ENCODE measurements at places on chromosomes 16 and 17.

- no peak for ATAC-seq
Measured at GRCh38 chr16:56520251-56520577, 390 bp upstream of the BBS2 start.

DNA sequence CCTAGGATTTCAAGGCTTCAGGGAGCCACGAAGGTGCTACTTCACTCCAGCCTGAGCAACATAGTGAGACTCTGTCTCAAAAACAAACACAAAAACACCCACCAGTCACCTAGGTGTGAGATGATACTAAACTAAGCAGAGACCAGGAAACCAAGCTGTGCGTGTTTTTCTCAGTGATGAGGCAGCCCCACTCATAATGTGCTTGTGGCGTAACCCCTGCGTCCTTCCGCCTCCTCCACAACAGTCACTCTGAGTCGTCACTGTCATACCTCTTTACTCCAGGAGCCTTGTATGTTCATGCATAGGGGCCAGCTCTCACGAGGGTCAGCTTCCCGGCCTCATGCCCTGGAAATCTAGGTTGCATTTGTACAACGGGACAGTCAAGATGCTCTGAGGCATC, 31.1 kb upstream of the SLC47A1 start:
- ATAC-seq = no peak

DNA sequence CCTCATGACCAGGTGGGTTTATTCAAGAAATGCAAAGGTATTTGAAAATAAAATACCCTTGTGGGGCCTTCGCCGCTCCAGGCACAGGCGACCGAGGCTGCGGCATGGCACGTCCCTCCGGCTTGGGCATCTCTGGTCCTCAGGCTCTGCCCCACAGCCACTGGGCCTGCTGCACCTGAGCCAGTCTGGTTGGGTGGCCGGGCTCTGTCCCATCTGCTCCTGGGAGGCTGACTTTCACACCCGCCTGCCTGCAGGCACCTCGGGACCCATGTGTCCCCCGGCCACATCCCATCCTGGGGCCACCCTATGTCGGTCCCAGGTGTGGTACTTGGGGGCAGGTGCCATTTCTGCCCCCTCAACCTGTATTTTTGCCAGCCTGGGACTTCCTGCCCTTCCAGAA, 20.9 kb downstream of the OSBPL7 start:
- no peak for ATAC-seq

- peak; percentile 87 for ATAC-seq
Measured at GRCh38 chr16:78823027-78823426, 723.6 kb downstream of the WWOX start.

- no peak for ATAC-seq
Measured at GRCh38 chr17:57569853-57570252, 175.2 kb downstream of the CCDC182 start.

- ATAC-seq = peak; percentile 79
Measured at GRCh38 chr17:17877529-17878358, 41.0 kb upstream of the SREBF1 start.

GRCh38 chr16:56792967-56793366, 63.0 kb downstream of the NUP93 start:
- ATAC-seq = no peak

- peak; percentile 92 for ATAC-seq
Measured at GRCh38 chr17:44708401-44709263, at the start of gene DBF4B. Gene DBF4B (plus strand): TSS chr17:44708665. CDS start chr17:44708821, 156 bp downstream.

GRCh38 chr17:79800325-79801155, 3.7 kb upstream of the CBX8 start:
- ATAC-seq = no peak

- no peak for ATAC-seq
Measured at GRCh38 chr17:47797797-47798196, 23.8 kb downstream of the OSBPL7 start.

Data from motor neuron (in vitro differentiated cells).